ENCODE measurements at places on chromosomes 2 and 18.

DNA sequence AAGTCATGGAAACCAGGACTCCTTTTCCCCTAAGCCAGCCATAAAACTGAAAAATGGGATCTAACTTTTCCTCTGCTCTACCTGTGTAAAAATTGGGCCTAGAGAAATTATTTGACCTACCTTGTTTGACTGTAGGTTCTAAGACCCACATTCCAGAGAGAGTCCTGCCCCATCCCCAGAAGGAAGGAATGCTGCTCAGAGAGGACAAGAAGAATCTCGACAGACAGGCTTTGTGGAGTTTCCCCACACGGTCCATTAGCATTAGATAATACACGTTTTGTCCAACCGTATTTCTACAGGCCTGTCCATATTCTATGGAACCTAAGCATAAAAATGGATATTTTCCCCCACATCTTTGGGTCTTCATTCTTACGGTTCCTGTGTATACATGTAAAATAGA, 403.3 kb downstream of the METTL4 start:
- no peak for DNase-seq

- no peak for DNase-seq
Observed at GRCh38 chr2:207231106-207231865, 65.5 kb upstream of the KLF7 start.

- DNase-seq: no peak
Observed at GRCh38 chr2:203225423-203226039, 13.3 kb upstream of the CYP20A1 start.

GRCh38 chr2:150505178-150505577, 17.7 kb upstream of the RND3 start:
- no peak for DNase-seq

DNA sequence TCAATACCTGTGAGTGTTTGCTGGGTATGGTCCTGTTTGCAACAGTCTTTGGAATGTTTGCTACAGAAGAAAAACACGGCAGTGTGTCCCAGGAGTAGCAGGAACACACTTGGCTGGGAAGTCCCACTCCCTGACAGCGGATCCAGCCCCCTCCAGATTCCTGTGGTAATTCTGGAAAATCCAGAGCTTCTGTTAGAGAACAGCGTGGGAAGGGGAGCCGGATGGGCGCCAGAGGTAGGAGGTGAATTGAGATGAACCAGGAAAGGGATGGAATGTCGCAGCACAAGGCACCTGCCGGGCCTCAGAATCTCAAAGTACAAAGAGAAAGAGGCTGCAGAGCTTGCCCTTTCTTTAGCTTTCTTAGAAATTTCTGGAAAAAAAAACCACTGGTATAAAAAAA, 221.9 kb downstream of the MYT1L start:
- no peak for DNase-seq

GRCh38 chr2:62456721-62457539, 49.1 kb downstream of the TMEM17 start:
- DNase-seq: peak; percentile 64

DNA sequence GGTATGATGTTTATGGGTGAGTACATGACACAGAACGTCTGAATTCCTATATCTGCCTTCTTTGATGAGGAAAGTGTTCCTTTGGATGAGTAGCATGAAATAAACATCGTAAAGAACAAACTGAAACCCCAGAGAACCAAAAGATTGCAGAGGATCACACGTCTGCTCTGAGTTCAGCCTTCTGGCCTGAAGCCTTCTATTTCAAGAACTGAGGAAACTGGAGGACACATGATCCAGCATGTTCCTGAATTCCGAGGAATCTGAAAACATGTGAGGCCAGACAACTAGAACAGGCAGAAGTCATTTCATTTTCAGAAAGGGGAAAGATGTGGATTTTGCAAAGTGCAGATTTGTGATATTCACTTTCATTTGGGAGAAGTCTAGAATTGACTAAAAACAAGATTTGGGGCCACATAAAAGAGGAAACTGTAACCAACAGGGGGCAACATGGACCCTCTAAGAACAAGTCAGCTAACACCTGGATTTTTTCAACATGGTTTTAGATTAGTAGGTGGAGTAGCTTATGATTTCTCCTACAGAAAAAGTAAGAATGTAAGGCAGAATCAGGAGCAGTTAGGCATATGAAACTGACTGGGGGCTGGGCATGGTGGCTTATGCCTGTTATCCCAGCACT, 8.3 kb downstream of the SULT6B1 start:
- DNase-seq: no peak

DNA sequence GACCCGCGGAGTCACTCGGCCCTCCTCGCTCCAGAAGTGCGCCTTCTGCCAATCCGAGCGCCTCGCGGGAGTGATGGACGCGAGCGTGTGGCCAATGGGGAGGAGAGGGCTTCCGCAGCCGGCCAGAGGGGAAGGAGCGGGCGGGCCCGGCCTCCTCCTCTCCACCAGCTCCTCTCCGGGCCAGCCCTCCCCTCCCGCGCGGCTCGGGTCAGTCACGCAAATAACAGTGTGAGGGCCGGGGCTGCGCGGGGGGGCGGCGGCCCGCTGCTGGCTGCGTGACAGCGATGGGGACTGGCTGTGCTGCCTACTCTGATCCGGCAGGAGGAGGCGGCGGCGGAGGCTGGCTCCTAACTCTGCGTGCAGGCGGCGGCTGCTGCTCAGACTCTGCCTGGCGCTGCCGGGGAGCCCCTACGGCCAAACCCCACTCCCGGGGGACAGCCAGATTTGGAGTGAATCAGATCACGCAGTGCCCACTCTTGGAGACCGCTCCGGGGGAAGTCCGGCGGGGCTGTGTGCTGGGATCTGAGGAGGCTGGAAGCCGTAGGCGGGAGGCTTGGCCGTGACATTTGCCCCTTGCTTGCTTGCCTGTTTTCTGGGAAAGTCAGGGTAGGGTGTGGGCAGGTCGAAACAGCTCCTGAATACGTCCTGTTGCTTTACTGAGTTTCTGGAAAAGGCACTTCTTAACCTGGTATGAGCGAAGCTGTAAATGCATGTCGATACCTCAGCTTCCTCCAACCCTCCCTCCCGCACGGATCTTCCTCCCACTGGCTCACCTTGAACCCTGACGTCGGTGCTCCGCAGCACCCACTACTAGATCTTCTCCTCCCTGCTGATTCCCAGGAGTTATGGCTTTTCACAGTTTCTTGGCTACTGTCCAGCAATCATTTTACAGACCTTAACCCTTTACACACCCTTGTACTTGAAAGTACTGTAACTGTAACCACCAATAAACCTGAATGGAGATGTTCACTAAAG, 97.9 kb upstream of the SERTAD2 start:
- DNase-seq: peak; percentile 49

- no peak for DNase-seq
Observed at GRCh38 chr2:223313101-223313500, 261.1 kb downstream of the KCNE4 start.

DNA sequence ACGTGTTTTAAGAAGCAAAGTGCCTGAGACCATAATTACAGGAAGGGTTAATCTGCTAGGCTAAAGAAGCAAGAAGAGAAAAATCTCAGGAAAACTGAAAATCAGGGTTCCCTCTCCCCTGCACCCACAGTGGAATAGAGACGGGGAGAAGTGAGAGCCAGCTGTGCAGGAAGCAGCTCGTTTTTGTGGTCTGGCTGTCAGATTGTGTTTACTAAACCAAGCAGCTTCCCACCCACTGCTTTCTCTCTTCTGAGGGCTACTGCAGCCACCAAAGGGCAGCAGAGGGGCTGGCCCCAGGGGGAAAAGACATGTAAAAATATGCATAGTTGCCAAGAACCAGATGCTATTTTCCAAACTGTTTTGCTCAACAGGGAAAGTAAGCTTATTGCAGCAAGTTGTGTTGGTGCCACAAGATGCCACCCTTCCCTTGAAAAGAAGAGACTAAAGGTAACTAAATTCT, 72.6 kb upstream of the THUMPD2 start:
- DNase-seq: peak; percentile 57
